ENCODE measurements at places on chromosomes 12 and 14.
A peak's percentile ranks its signal among the peaks of the same experiment; 100 is the strongest.

- peak; percentile 33 for DNase-seq
Measured at GRCh38 chr14:94001501-94002396, 4.6 kb downstream of the CCDC197 start.

DNA sequence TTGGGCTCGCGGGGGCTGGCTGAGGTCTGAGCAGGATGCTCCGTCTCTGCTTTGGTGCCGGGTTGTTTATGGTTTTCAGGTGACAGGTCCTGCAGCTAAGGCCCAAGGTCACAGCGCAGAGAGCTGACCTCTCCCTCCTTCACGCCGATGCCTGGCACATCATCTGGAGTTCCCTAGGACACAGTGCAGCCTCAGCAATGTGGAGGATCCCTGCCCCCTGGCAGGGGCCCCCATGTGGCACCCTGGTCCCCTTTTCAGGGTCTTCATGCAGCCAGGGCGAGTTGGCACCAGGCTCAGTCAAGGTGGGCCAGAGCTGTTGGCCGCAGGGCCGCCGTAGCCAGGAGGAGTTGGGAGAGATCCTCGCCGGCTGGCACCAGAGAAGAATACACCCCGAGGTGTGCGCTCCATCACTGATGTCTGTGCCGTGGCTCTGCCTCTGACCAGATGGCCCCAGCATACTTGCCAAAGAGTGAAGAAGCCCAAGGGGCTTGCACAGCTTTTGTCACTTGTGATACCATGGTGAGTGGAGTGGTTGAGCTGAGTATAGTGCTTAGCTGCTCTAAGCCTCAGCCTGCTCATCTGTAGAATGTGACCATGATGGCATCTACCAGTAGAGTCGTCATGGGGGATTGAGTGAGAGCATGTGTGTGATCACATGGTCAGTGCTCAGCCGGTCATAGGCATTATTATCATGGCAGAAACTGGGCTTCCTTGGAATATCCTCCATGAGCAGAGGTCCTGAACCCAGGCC is 11.0 kb downstream of the TPCN1 start:
- no peak for DNase-seq

GRCh38 chr12:20213723-20214625 is 154.4 kb upstream of the PDE3A start:
- DNase-seq: no peak

GRCh38 chr14:101364503-101365328 is 196.6 kb upstream of the DIO3 start:
- DNase-seq: no peak

- DNase-seq: no peak
Measured at GRCh38 chr14:57068511-57068910, 200.2 kb downstream of the EXOC5 start.

DNA sequence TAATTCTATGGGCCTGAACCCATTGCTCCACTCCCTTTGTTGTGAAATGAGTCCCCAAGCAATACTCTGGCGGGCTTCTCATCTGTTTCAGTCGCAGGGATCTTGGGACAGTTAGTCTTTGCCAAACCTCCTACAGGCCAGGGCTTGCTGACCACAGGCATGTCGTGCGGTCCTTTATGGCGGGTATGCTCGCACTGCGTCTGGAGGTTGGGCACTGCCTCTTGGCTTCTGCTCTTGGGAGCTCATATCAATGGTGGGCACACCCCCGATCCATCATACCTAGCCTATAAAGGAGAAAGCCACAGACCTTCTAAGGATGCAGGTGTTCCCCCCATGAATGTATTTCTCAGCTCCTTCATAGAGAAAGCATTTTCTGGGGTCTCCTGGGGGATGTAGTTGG is 99.3 kb downstream of the AACS start:
- DNase-seq: no peak

- no peak for DNase-seq
Measured at GRCh38 chr12:22105542-22105941, 59.5 kb downstream of the CMAS start.

DNA sequence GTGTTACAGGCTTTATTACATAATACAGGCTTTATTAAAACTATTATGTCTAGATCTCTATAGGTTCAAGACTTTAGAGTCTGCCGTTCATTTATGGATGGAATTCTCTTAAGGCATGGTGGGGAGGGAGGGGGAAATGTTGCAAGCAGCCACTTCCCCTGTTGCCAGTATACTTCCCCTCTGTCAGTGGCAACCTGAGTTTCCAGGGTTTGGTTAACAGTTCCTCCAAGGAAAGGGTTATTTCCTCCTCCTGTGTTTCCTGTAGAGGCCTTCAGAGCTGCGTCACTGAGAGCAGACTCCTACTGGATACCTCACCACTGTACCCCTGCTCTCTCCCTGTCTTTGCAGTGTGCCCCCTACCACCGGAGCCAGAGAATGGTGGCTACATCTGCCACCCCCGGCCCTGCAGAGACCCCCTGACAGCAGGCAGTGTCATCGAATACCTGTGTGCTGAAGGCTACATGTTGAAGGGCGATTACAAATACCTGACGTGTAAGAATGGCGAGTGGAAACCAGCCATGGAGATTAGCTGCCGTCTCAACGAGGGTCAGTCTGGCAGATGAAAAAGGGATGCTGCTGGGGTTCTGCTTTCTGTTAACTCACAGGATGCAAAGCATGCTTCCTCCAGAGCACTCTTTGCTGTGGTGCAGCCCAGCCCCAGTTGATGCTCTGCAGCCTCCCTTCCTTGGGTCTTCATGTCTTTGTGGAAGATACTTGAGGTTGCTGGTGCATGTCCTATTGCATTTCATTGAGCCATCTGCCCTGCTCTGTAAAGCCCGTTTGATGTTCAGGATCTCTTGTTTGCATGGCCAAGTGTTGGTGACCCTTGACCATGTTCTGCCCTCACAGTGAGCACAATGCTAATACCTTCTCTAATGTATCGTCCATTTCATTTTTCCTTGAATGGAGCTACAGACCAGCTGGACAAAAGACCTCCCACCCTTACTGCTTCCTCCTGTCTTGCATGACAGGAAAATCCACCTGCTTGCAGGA is 63.6 kb upstream of the SRSF5 start:
- no peak for DNase-seq

DNA sequence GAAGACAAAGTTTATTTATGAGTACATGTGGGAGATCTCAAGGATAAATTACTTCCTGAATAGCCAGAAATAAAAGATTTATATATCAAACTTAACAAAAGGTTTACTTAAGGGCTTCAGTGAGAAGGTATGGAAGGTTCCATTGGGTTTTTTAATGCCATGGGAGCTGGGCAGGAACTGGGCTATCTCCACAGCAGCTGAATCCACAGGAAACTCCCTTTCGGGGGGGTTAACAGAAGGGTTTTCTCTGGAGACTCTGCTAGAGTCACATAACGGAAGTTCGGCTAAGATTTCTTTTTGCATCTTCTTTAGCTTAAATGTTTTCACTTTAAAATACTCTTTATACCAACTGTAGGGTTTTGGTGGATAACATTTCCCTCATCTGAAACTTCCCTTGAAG is 113.5 kb downstream of the UNC79 start:
- DNase-seq: no peak

DNA sequence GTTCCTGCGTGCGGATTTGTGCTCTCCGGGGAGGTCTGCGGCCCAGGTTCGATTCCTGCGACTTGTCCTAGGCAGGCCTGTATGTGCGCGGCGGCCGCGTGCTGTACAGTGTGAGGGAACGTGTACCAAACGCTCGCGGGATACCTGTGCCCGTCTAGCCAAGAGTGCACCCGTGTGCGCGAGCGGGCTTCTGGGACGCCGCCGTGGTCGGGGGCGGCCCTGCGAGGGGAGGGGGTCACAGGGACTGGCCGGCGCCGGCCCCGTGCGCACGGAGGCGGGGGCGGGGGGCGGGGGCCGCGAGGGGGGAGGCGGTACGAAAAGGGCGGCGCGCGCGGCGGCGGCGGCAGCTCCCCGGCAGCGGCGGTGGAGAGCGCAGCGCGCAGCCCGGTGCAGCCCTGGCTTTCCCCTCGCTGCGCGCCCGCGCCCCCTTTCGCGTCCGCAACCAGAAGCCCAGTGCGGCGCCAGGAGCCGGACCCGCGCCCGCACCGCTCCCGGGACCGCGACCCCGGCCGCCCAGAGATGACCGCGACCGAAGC is at the start of gene DLK1:
DLK1 (plus strand) TSS at position 343 of the 536 bp plus-strand sequence; CDS start at position 520, 177 bp downstream.
- no peak for DNase-seq

- DNase-seq: no peak
Measured at GRCh38 chr12:21296348-21296747, 38.4 kb downstream of the SLCO1A2 start.

- DNase-seq: no peak
Measured at GRCh38 chr12:14643251-14643650, 53.1 kb downstream of the GUCY2C start.

DNA sequence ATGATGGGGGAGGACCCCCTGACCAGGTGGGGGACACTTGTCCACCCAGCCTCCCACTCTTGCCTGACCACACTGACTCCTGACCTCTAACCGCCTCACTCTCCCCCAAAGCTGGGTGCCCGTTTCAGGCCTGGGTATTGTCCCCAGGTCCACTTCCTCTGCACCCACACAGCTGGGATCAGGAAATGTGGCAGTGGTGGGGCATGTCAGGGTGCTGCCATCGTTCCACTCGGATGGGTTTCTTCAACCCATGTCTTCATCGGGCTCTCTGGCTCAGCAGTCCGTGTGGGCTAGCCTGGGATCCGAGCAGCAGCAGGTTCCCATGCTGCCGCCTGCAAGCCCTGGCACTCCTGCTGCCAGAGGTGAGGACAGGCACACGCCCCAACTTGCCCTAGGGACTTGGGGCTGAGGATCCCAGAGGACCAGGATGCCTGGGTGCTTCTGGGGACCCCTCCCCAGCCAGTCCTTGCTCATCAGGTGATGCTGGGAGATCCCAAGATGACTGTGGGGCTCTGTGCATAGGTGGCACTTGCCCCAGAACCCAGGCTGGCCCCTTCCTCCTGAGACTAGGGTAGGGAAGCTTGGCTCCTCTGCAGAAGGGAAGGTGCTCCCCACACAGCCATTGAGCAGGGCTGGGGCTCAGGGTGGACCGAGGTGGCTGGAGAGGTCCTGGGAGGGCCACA is 2.9 kb upstream of the CLBA1 start:
- DNase-seq: no peak

DNA sequence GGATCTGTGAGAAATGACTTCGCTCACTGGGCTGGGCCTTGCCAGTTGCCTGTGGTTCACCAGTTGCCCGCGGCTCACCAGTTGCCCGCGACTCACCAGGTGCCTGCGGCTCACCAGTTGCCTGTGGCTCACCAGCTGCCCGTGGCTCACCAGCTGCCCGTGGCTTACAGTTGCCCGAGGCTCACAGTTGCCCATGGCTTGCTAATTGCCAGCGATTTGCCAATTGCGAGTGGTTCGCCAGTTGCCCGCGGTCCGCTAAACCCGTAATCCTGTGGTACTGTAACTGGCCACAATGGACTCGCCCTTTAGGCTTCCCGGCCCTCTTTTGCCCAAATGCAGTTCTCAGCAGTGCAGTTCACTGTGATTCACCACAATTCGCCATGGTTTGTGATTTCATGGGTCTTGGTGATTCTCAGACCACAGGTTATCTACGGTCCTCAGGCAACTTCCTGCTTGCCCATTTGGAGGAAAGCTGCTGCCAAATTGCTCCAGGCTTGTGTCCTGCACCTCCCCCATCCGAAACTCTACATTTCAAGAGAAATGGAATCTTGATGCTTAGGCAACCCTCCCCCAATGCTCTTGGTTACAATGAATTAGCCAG is 15.0 kb upstream of the MEG3 start:
- no peak for DNase-seq

GRCh38 chr14:61502459-61503093 is 181.2 kb downstream of the PRKCH start:
- no peak for DNase-seq

DNA sequence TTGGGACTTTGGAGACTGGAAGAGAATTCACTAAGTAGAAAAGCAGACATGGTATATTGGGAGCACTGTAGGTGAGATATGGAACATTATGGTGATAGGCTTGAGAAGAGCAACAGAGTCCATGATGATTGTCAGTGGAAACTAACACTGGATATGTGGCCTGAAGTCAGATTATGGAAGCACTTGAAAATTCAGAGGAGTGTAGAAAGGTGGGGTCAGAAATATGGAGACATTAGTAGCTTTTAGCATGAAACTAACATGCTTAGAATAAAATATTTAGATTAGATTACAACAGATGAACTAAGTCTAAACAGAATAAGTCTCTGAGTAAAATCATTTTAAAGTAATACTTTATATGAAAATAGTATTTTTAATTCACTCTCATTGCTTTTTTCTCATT is 499.1 kb downstream of the TMEM117 start:
- no peak for DNase-seq

- DNase-seq: no peak
Measured at GRCh38 chr14:87065366-87065765, 927.6 kb downstream of the GALC start.

DNA sequence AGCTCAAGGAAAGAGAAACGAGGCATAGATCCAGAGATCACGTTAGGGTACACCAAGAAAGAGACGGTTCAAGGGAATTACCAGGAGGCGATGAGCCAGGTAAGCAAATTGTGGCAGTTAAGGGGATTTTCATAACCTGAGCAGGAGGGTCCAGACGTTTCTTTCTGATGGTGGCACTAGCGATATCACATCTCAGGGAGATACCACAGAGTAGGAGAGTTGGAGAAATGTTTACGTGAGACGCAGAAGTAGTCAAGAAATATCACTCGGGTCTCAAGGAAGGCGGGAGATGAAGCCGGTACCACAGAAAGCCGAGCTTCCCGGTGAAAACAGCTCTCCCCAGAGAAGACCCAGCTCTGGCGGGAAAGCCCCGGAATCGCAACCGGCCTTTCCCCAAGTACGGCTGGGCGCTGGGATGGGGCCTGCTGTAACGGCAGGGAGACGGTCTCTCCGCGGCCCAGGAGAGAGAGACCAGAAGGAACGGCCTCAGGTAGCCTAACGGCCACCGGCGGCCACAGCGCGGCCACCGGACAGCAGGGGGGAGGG is 485 bp downstream of the SENP1 start:
- DNase-seq: peak; percentile 15

DNA sequence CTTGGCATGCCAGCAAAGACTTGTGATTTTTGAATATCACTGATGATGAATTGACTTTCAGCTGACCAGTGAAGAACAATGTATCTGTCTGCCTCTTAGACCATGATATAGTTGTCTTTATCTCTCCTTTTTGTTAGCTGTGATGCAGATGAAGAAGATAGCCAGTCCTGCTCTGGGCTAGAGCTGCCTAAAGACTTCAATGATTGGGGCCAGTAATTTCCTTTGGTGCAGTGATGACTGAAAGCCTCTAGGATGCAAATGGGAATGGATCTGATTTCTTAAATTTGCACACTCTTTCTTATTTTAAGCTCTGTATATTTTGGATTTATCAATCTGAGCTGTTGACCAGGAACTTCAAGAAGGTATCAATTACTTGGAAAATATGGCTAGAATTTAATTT is at the start of gene TAS2R9:
TAS2R9 (minus strand) TSS at position 101 of the 400 bp plus-strand sequence; CDS start at position 8, 93 bp downstream.
- DNase-seq: no peak

GRCh38 chr14:70920608-70921007 is 13.3 kb downstream of the PCNX1 start:
- DNase-seq: no peak

- no peak for DNase-seq
Measured at GRCh38 chr12:111304642-111305071, 64.2 kb downstream of the PHETA1 start.

- DNase-seq: no peak
Measured at GRCh38 chr12:126353604-126354003, 1288.4 kb downstream of the AACS start.

- DNase-seq: no peak
Measured at GRCh38 chr12:8156845-8157244, at the start of gene ZNF705A. ZNF705A (plus strand) TSS chr12:8157015; CDS start chr12:8172626, 15,611 bp downstream.

GRCh38 chr14:29851397-29851796 is 76.2 kb downstream of the PRKD1 start:
- no peak for DNase-seq

Measured in stimulated activated CD8-positive, alpha-beta memory T cell treated with anti-CD3 and anti-CD28 coated beads, Interleukin-4, amount 100 ng/mL, for 24 hours (primary cell).